ENCODE measurements at places on chromosomes 13 and 19. TPM values are rescaled to one million over a fixed set of nuclear protein-coding genes. Genes with fewer than 3 reads are reported as not detected.
A peak's percentile ranks its signal among the peaks of the same experiment; 100 is the strongest.

TRPM4 gene
- 1.8 TPM for total RNA-seq

- no peak overlapping the region for H3K27ac ChIP-seq
- H3K36me3 ChIP-seq, result no peaks in the 10 kb centered on the region
- peaks cover 31% of the 10 kb centered on the region for H3K27me3 ChIP-seq
- no peaks in the 10 kb centered on the region for H3K4me1 ChIP-seq
Measured at GRCh38 chr13:46071590-46072249, 19.2 kb upstream of the ZC3H13 start.

DNA sequence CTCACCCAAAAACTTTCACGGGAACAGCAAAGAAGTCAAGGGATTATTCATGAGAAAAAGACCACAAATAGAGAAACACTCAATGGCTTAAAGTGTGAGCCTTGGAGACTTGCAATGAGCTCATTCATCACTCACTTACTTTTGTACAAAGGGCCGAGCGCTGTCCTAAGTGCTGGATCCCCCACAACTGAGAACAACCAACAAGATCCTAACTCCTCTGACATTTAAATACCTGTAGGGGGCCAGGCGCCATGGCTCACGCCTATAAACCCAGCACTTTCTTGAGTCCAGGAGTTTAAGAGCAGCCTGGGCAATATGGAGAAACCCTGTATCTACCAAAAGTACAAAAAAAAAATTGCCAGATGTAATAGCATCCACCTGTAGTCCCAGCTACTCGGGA is 29.4 kb upstream of the ZNF507 start:
- no peaks in the 10 kb centered on the region for H3K4me1 ChIP-seq
- no peak for DNase-seq
- H3K27me3 ChIP-seq, result peaks cover 5% of the 10 kb centered on the region
- H3K36me3 ChIP-seq, result no peaks in the 10 kb centered on the region
- no peak overlapping the region for H3K4me3 ChIP-seq

- no peaks in the 10 kb centered on the region for H3K27me3 ChIP-seq
- H3K27ac ChIP-seq, result no peak overlapping the region
- peaks cover 5% of the 10 kb centered on the region for H3K36me3 ChIP-seq
- H3K4me3 ChIP-seq, result no peak overlapping the region
Measured at GRCh38 chr13:75787249-75787928, 151.3 kb downstream of the LMO7 start.

GRCh38 chr19:10289836-10290356 is at the start of gene ICAM5:
ICAM5 (plus strand) TSS chr19:10289952; CDS start chr19:10290044, 92 bp downstream.
- H3K27me3 ChIP-seq, result peaks cover 46% of the 10 kb centered on the region
- peak within 1 kb of the TSS; percentile 78 for H3K27ac ChIP-seq
- H3K36me3 ChIP-seq, result peaks cover 19% of the 10 kb centered on the region
- peak within 1 kb of the TSS; percentile 88 for H3K4me3 ChIP-seq

- no peak overlapping the region for H3K4me3 ChIP-seq
- no peak for DNase-seq
- no peak overlapping the region for H3K27ac ChIP-seq
- no peaks in the 10 kb centered on the region for H3K4me1 ChIP-seq
- H3K27me3 ChIP-seq, result peaks cover 37% of the 10 kb centered on the region
- H3K36me3 ChIP-seq, result no peaks in the 10 kb centered on the region
Measured at GRCh38 chr19:54343868-54344267, 4.9 kb upstream of the LILRA4 start.

Measured in activated CD4-positive, alpha-beta T cell treated with anti-CD3 and anti-CD28 coated beads, Interleukin-2, amount 10 ng/mL, durations not matched to agents 24 days and 14 days (primary cell).